ENCODE measurements at places on chromosomes 6 and 20. TPM values are rescaled to one million over a fixed set of nuclear protein-coding genes. Genes with fewer than 3 reads are reported as not detected.

Gene CRISP2
- total RNA-seq = not detected

- DNase-seq = peak; percentile 58
Measured at GRCh38 chr6:32972353-32973143, 4.2 kb downstream of the BRD2 start.

GRCh38 chr6:38279963-38280588 is 359.7 kb downstream of the BTBD9 start:
- no peak for DNase-seq

DNA sequence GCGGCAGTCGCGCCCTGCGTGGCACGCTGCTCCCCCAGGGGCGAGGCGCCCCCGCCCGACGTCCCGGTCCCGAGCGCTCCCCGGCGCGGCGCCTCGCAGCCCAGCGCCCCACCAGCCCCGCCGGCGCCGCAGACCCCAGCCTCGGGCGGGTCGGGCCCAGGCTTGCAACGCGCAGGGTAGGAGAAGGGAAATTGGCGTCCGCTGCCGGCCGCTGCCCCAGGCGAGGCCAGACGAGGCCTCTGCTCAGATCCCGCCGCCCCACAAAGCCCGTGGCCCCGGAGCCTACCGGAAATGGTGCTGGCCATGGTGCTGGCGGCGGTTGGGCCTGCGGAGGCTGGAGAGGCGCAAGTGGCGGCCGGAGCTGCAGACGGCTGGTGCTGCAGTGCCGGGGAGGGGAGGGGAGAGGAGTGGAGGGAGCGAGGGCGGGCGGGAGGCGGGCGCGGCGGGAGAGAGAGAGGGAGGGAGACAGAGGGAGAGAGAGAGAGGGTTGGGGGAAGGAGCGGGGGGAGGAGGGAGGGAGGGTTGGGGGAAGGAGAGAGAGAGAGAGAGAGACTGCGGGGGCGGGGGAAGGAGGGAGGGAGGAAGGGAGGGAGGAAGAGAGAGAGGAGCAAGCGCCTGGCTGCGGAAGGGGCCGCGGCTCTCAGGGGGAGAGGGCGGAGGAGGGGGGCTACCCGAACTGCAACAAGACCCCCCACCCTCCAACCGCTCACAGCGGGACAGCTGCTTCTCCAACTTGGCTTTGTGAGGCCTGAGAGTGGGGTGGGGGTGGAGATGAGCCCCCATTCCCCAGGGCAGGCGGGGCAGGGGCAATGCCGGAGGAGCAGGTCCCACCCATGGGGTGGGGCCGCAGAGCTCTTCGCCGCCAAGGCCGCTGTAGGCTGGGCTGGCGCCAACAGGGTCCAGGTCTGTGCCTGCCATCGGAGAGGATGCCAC is at the start of gene STMN3:
Gene STMN3 (minus strand): TSS at position 384 of the 933 bp plus-strand sequence. CDS start 79 bp downstream, at position 305.
- peak; percentile 92 for DNase-seq

GRCh38 chr6:154457046-154457713 is 53.3 kb downstream of the CNKSR3 start:
- no peak for DNase-seq

GRCh38 chr20:3226093-3226492 is 12.9 kb downstream of the SLC4A11 start:
- DNase-seq = no peak

Gene SCUBE3
- total RNA-seq = 9.7 TPM

DNA sequence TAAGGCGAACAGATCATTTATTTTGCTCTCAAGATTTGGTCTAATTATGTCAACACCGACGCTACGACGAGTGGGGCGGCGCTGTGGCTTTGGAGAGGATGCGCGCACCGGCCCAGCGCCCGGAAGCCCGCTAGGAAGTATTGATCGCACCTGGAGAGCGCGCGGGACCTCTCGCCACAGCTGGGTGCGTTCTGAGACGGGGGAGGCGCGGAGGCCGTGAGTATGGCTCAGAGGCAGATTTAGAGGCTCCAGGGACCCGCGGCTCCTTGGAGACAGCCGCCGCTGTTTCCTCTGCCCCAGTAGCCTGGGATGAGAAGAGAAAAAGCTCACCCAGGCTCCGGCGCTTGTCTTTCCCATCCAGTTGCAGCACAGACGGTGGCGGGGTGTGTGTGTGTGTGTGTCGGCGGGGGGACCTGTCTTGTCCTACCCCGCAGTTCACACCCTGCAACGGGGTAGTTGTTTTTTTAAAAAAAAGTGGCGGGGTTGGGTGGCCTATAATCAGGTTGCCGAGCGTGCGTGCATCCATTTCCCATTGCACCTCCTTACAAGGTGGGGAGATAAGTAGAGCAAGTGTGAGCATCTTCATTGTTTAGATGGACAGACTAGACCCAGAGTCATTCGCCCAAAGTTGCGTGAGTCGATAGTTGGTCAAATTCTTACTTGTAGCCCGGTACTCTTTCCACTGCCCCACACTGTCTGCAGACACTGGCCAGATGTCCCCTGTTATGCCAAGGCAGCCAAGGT is 11.2 kb downstream of the TFAP2D start:
- no peak for DNase-seq

GRCh38 chr6:97820400-97820799 is 537.4 kb upstream of the MMS22L start:
- no peak for DNase-seq

- DNase-seq = no peak
Measured at GRCh38 chr6:151702851-151703658, 104.4 kb upstream of the ESR1 start.

Gene RIN2
- 52.4 TPM for total RNA-seq

- no peak for DNase-seq
Measured at GRCh38 chr6:154995254-154996015, at the start of gene TIAM2. Gene TIAM2 (plus strand): TSS chr6:154995315. CDS start chr6:155129224, 133,909 bp downstream.
